Cortex of kidney (tissue), 1 donor: ENCODE measurements at places on chromosomes 13 and 19.

DNA sequence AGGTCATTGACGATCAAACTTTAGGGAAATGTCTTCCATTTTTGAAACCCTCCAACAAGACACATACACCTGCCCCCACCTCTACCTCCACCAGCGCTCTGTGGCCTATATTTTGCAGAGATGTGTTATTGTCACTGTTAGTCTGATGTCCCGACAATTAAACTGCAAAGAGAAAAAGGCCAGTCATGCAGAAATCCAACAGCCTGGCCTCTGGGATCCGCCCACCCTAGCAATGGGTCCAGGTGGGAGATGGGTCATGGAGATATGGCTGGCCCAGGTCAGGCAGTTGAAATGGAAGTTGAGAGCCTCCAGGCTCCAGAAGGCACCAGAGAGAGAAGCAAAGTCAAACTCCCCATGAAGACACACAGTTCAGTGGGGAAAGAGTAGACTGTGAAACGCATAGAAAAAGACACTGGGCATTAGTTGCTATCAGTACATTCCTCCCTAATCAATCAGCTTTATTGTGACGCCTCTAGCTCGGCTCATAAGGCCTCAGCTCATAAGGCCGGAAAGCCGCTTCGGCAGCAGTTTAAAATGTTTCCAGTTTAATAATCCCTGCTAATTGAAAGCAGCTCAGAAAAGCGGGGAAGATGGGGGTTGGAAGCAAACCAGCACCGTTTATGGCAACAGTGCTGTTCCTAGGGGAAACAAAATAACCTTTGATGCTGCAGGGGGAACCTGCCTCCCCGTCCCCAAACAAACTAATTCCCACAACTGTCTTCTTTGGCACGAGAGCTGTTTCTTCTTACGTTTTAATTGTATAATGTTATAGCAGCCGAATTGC is 239.7 kb upstream of the ZNF507 start:
- no peak for DNase-seq

DNA sequence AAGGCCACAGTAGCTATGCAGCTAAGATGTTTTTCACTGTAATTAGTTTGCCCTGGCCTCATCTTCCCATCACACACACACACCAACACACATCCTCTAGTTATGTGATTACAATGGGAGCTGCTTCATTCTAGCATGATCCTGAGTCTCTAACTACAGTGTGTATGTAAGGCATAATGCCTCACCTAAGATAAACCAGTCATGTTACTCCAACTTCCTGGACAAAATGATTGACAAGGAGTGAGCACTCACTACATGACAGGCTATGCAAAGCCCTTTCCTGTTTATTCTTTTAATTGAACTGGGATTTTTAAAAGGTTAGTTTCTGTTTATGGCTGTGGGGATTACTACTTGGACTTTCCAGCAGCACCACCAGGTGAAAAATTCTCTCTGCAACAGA is 400.8 kb upstream of the ATXN8OS start:
- DNase-seq = no peak

DNA sequence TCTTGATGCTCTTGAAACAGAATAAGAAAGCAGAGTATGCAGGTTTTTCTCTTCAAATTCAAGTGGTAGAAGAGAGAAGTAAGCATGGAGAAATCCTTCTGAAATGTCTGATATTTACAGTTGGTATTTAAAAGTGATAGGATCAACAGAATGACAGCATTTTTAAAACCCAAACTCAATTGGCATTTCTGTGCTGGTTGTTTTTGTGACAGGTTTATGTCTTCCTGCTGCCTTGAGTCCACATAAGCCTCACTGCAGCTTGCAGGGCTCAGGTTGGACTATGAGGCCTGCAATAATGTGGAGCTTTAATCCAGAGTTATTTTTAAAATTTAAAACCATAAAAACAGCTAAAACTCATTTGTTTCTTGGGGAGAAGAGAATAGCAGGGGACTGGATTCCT is 105.1 kb downstream of the ZAR1L start:
- no peak for DNase-seq

- DNase-seq = no peak
Measured at GRCh38 chr13:105327581-105328126, 1207.8 kb downstream of the EFNB2 start.

GRCh38 chr13:102039264-102039663 is 362.6 kb downstream of the FGF14 start:
- no peak for DNase-seq

DNA sequence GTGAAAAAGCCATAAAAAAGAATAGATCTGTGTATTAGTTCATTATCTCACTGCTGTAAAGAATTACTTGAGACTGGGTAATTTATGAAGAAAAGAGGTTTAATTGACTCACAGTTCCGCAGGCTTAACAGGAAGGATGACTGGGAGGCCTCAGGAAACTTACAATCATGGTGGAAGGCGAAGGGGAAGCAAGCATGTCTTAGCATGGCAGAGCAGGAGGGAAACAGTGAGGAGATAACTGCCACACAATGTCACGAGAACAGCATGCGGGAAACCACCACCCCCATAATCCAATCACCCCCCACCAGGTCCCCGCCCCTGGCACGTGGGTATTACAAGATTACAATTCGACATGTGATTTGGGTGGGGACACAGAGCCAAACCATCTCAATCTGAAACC is 39.1 kb upstream of the EEF1AKMT1 start:
- no peak for DNase-seq

GRCh38 chr13:20198781-20199180 is 6.0 kb upstream of the GJB2 start:
- DNase-seq = no peak

DNA sequence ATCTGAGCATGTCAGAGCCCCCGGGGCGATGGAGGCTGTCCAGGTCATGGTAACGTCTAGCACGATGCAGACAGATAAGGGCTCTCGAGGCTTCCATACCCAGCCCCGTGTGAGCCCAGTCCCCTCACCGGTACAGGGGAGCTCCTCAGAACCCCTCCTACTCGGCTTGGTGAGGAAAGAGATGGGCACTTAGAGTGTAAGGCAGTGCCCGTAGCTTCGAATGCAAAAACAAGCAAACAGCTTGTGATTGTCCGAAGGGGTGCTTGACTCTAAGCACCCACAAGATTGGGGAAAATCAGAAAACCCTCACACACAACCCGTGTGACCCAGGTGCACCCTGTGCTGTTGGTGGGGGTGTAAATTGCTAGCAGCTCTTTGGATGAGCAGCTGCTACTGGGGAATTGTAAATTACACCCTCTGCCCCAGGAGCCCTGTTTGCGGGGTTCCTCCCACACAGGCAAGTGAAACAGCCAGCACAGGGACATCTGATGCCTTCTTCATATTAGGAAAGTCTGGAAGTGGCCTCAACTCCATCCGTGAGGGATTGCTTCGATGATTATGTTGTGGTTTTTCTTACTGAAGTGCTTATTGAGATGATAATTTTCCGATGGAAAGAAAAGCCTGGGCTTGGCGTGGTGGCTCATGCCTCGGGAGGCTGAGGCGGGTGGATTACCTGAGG is 918 bp upstream of the PSPN start:
- DNase-seq = no peak

- no peak for DNase-seq
Measured at GRCh38 chr13:48569104-48569666, 36.3 kb upstream of the RCBTB2 start.

DNA sequence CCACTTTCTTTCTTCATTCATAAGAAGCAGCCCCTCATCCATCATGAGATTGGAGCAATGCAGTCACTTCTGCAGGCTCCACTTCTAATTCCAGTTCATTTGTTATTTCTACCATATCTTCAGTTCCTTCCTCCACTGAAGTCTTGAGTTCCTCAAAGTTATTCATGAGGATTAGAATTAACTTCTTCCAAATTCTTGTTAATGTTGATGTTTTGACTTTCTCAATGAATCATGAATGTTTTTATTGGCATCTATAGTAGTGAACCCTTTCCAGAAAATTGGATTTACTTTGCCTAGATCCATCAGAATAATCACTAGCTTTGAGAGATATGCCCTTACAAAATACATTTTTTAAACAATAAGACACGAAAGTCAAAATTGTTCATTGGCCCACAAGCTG is 2567.7 kb upstream of the PCDH20 start:
- no peak for DNase-seq

DNA sequence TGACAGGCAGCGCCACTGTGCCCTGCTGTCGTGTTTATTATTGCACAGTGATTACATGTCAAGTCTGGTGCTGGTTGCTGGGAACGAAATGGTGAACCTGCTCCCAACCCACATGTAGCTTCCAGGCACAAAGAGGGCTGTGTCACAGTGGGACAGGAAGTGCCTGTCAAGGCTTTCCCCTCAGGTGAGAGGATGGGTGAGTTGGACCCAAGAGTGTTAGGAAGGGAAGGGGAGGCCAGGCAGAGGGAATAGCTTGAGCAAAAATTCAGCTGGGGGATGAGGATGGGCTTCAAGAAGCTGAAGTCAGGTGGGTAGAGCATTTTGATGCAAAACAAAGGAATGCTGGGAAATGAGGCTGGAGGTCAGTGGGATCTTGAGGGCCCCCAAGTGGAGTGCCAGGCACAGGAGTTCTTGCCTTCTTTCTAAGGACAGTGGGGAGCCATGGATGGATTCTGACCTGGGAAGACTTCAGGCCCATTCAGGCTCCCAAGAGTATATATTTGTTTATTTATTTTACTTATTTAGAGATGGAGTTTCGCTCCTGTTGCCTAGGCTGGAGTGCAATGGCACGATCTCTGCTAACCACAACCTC is 8.5 kb upstream of the QTRT1 start:
- no peak for DNase-seq

DNA sequence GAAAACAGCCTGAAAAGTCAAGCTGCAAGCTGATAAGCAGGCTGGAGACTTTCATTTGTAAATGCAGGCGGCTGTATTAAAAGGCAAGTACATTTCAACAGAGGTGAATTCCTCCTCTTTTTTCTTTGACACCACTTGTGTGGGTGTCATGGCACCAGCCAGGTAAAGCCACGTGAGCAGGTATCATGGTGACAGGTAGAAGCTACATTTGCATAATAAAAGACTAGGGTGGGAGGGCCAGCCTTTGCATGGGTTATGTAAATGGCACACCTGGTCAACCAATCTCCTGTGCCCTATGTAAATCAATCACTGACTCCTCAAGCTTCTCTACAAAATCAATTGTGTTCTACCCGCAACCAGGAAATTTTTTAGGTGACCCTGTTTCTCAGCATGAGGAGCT is 68.2 kb downstream of the ZNF100 start:
- no peak for DNase-seq

GRCh38 chr13:53343361-53343744 is 314.7 kb downstream of the OLFM4 start:
- no peak for DNase-seq

DNA sequence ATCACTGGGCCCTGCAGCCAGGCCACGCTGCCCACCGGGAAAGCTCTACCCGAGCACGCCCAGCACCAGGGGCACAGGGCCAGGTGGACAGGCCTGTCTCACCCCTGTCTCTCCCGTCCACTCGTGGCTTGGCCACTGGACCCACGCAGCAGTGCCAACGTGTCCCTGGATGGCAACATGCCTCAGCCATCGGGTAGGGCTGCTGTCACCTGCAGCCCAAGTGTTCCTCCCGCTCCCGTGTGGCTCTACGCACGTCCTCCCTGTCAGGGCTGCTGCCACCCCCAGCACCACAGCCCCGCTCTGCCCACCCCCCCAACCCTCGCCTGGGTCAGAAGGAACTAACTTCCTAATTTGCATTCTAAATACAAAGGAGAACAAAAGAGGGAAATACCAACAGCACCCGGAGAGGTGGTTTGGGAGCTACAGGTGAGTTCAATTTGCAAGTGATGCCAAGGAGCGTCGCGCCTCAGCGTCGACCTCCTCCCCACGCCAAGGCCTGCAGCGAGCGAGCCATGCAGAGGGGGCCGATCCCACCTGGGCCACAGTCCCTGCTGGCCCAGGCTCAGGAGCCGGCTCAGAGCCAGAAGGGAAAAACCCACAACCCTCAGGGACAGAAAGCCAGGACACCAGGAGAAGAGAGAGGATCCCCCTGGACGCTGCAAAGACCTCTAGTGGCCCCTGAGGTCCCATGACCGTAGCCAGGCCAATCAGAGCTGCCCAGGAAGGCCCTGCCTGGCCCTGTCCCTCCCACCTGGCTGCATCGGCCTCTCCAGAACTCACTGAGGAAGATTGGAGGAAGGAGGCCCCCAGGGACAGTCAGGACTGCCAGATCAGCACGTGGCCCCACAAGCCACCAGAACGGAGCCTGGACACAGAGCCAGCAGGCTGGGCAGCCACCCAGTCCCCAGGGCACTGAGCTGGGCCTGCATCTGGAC is 128.4 kb upstream of the SPACA7 start:
- DNase-seq = no peak

DNA sequence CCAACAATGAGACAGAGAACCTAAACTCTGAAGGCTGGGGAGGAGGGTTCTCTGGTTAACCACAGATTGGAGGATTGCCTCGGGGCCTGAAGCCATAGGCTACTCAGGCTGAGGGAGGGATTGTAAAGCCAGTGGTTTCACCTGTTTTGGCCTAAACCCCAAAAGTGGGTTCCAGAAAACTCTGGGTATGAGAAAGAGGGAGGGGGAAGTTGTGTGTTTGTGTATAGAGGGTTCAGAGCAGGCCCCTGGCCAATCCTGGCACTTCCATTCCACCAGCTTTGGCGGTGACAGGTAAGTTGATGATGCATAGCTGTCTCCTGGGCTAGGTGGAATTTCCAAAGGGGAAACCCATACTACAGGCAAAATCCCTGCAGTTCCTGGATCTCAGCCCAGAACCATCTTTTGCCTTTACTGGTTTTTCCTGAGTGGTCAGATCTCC is 13.5 kb upstream of the CCDC97 start:
- no peak for DNase-seq

GRCh38 chr19:843180-843835 is 2.5 kb downstream of the PRTN3 start:
- no peak for DNase-seq

DNA sequence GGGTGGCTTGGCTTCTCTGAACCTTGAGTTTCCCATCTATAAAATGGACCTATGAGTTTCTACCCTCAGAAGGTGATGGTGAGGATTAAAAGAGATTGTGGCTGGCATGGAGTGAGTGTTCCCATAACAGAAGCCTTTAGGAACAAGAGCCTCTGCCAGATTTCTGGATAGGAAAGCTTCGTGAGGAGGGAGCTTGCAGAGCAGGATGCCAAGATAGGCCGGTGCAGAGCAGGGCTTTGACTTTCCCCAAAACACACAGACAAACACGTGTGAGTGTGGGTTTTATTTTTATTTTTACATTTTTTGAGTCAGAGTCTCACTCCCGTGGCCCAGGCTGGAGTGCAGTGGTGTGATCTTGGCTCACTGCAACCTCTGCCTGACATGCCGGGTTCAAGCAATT is 3.7 kb upstream of the CNN1 start:
- DNase-seq = no peak

DNA sequence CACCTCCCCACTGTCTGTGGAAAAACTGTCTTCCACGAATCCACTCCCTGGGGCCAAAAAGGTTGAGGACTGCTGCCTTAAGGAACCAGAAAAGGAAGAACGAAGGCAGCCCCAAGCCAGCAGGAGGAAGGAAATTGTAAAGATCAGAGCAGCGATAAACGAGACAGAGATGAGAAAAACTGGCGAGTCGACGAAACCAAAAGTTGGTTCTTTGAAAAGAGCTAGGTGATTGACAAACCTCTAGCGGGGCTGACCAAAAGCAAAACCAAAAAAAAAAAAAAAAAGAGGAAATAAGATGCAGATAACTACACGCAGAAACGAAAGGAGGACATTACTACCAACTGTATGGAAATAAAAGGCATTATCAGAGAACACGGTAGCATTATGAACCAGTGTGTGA is 76.9 kb downstream of the GADD45B start:
- no peak for DNase-seq

- DNase-seq = no peak
Measured at GRCh38 chr13:39930544-39931444, 275.3 kb downstream of the COG6 start.

- no peak for DNase-seq
Measured at GRCh38 chr13:101455863-101456262, 3.4 kb downstream of the ITGBL1 start.

GRCh38 chr13:51731759-51732158 is 72.2 kb downstream of the DHRS12 start:
- no peak for DNase-seq
